A549 treated with CORT108297 at 1 μM for 4 hours (cell line): ENCODE measurements at places on chromosomes 7 and 10. TPM values are rescaled to one million over a fixed set of nuclear protein-coding genes. Genes with fewer than 3 reads are reported as not detected.

The PAOX gene
- total RNA-seq: 1.7 to 2.4 TPM (median 2.1 TPM) in 5 replicates

The CUBN gene
- 0.01 to 0.10 TPM (median 0.03 TPM) in 5 replicates for total RNA-seq

The GPR158 gene
- 0.03 to 0.05 TPM (median 0.04 TPM) in 4 of 5 replicates, not detected in the other for total RNA-seq

The KCNH2 gene
- 0.38 to 0.64 TPM (median 0.42 TPM) in 5 replicates for total RNA-seq

The VWC2 gene
- not detected in 5 replicates for total RNA-seq

The BTBD16 gene
- 0.35 to 0.82 TPM (median 0.64 TPM) in 5 replicates for total RNA-seq

The SPDYE9 gene
- total RNA-seq: not detected in 5 replicates

The HOXA3 gene
- 6.1 to 10.2 TPM (median 9.8 TPM) in 5 replicates for total RNA-seq

The NUTM2A gene
- total RNA-seq: 0.03 to 0.14 TPM (median 0.09 TPM) in 5 replicates

The COL17A1 gene
- 1.6 to 2.7 TPM (median 2.2 TPM) in 5 replicates for total RNA-seq

The SFTPA1 gene
- total RNA-seq: not detected in 5 replicates

The CALML3 gene
- total RNA-seq: 0.02 TPM in 1 of 5 replicates, not detected in the others

The GRID1 gene
- 0.18 to 0.44 TPM (median 0.24 TPM) in 5 replicates for total RNA-seq

The TAS2R3 gene
- total RNA-seq: not detected in 5 replicates
